ENCODE measurements at places on chromosomes 2 and 18. TPM values are rescaled to one million over a fixed set of nuclear protein-coding genes. Genes with fewer than 3 reads are reported as not detected.
A peak's percentile ranks its signal among the peaks of the same experiment; 100 is the strongest.

- no peak for DNase-seq
Observed at GRCh38 chr2:202514732-202515131, 120.0 kb upstream of the FAM117B start.

- no peak for DNase-seq
Observed at GRCh38 chr2:43078781-43079755, 147.3 kb downstream of the ZFP36L2 start.

DNA sequence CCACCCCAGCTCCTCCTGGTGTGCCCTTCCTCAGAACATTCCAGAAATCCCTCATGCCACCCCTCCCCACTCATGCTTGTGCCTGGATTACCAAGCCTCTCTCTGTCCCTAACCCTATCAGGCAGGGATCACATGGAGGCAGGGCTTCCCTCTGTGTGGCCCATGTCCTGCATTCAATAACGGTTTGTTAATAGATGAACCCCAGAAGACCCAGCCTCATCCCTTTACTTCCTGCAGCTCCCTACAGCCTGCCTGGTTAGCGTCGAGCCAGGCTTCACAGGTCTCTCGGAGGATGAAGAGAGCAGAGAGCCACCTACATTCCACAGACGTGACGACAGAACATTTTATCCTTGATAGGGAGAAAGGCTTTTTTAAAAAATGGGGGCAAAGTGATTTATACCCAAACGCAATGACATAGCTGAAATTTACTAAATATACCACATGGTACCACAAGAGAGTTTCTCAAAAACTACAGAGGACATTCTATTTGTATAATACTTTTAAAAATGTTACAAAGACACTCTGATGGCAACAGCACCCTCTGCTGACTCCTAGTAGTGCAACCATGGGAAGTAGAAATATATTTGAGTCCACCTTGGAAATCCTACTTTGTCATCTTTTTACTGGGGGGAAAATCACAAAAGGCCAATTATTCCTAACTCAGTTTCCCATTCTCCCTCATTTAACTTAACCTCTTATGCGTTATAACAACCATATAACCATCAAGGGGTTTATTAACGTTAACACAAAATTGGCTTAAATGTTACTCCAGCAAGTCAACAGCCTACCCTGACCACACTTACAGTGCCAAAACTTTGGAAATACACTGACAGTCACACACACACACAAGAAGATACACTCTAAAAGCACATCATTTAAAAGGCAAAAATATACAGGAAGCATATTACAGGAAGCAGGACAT is 30.7 kb downstream of the FBXO15 start:
- peak; percentile 39 for DNase-seq

- no peak for DNase-seq
Observed at GRCh38 chr2:159208438-159208837, 78.1 kb downstream of the WDSUB1 start.

- DNase-seq = no peak
Observed at GRCh38 chr18:41613003-41613609, 341.9 kb upstream of the PIK3C3 start.

- DNase-seq = no peak
Observed at GRCh38 chr18:68841301-68841700, 43.4 kb downstream of the CCDC102B start.

GRCh38 chr2:160111951-160112798 is 49.8 kb upstream of the PLA2R1 start:
- DNase-seq = no peak

GRCh38 chr18:54503131-54503894 is 87.7 kb upstream of the DYNAP start:
- DNase-seq = no peak

DNA sequence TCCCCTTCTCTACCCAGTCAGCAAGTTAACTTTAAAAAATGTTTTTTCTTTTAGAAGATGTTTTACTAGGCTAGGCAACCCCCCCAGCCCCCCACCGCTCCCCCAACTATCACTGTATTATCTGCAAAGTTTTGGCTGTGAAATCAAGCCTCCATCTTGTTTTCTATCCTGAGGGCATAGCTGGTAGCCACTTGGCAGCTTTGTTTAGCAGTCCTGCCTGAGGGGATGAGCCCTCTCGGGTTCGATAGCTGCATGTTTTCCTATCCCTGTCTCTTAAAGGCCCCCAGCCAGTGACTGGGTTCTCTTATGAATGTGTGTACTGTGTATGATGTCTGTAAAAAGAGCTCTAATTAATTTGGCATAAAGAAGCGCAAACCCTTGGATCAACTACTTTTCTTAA is 43.4 kb downstream of the MRO start:
- DNase-seq = no peak

GRCh38 chr2:47214990-47215389 is 59.9 kb upstream of the STPG4 start:
- no peak for DNase-seq

DNA sequence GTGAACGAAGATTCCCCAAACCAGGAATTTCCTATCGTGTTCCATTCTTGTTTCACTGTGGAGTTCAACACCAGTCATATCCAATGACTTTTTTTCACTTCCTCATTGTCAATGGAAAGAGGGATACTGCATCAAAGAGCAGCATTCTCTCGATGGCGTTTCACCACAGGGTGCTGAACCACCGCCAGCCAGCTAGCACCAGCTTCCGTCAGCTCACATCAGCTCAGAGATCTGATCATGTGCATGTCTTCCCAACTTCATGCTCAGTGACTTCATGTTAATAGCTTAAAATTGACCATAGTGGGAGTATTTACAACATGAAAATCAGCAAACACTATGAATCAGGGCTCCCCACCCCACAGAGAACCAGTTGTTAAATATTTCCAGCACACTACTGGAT is 359.9 kb downstream of the TNS1 start:
- DNase-seq = no peak

GRCh38 chr2:179543361-179543901 is 278.8 kb upstream of the SESTD1 start:
- no peak for DNase-seq

DNA sequence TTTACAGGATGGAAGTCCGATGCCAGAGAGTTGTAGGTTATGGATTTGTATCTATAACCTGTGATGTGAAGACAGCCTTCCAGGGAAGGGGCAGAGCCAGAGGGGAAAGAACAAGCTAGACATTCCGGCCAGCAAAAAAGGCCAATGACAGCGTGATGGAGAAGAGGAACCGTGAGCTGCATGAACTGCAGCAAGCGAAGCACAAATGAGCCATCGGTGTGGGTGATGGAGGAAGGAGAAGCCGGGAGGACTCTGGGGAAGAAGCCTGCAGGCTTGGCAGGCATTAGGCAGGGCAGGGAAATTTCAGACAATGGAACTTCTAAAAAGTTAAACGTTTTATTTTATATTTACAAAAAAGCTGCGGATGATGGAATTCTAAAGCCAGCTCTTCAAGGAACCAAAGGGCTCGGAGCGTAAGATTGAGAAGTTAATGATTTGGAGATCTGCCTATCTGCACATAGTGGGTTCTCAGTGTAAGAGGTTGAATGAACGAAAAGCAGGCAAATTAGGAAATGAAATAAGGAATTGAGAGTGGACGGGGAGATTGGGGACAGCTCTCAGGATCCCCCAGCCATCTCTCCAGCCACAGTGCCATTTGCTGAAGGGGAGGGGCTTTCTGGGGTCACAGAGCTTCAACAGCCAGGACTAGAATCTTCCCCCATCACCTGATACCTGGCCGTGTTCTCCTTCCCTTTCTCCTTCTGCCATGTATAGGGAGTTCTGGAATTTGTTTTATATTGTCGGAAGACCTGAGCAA is 28.4 kb downstream of the NGEF start:
- DNase-seq = no peak

DNA sequence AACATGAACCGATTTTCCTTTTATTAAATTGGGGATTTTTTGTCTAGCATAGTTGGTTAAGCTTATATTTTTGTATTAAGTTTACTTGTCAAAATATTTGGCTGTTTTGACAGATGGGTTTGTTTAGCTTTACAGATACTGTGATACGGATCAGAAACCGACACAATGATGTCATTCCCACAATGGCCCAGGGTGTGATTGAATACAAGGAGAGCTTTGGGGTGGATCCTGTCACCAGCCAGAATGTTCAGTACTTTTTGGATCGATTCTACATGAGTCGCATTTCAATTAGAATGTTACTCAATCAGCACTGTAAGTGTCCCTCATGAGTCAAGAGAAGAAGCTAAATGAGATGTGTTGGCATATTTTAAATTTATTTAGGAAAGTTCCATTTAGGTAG is 8.5 kb downstream of the PDK1 start:
- DNase-seq = no peak

GRCh38 chr2:133389569-133389968 is 178.7 kb downstream of the NCKAP5 start:
- no peak for DNase-seq

DNA sequence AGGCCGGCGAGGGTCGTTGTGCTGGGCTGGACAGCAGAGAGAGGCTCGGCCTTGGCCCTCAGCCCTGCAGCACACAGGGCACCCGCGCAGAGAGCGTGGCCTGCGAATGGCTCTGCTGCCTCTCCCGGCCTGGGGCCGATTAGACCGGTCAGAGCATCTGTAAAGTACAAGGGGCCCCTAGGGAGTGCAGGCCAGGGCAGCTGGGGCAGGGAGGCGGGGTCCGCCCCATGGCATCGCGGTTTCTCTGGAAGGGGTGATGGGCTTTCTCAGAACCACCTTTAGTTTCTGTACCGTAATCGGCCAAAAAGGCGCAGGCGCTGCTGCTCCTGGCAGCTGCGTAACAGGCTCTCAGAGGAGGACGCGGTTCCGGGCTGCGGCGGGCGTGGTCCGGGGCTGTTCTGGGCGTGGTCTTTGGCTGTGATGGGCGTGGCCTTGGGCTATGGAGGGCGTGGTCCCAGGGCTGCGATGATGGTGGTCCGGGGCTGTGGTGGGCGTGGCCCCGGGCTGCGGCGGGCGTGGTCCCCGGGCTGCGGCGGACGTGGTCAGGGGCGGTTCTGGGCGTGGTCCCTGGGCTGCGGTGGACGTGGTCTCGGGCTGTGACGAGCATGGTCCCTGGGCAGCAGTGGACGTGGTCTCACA is 1.5 kb upstream of the GPR148 start:
- peak; percentile 88 for DNase-seq

- no peak for DNase-seq
Observed at GRCh38 chr2:146879882-146880281, 964.9 kb upstream of the ACVR2A start.

DNA sequence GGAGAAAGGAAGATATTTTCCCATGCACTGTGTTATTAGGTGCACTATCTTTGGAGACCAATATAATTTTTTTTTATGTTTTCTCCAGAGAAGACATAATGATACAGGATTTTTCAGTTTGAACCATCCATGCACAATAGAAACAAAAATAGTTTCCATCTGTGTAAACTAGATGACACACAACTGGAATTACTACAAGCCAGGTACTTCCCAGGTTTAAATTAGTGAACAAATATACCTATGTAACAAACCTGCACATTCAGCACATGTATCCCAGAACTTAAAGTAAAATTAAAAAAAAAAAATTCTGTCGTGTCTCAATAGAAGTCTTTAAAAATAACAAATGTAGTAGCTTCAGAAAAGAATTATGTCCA is 1616.8 kb upstream of the ACVR2A start:
- no peak for DNase-seq

DNA sequence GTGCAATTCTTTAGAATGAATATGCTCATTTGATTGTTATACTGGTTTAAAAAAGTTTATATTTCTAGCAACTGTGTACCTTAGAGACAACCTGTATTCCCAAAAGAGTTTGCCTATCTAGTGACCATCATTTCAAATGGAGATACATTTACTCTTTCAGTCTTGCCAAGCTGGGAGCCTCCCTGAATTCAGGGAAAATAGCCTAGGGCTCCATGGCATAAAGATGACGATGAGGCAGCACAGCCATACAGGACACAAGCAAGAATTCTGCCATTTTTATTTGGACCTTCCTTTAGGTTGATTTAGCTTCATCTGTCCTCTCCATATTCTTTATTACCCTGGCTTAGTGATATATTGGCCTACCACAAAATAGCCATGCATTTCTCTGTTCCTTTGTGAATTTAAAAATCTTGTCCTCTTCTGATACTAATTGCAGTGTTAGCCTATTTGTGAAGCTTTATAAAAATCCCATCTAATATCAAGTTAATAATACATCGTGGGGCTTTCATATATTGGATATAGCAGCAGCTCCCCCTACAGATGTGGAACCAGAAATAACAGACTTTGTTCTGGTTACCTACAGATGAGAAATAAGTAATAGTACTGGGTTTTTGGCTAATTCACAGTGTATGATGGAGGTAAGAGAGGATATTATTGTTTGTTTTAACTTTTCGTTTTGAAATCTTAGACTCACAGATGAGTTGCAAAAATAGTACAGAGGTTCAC is 1661.9 kb upstream of the PIK3C3 start:
- no peak for DNase-seq

- no peak for DNase-seq
Observed at GRCh38 chr2:78263571-78263970, 741.4 kb upstream of the LRRTM4 start.

DNA sequence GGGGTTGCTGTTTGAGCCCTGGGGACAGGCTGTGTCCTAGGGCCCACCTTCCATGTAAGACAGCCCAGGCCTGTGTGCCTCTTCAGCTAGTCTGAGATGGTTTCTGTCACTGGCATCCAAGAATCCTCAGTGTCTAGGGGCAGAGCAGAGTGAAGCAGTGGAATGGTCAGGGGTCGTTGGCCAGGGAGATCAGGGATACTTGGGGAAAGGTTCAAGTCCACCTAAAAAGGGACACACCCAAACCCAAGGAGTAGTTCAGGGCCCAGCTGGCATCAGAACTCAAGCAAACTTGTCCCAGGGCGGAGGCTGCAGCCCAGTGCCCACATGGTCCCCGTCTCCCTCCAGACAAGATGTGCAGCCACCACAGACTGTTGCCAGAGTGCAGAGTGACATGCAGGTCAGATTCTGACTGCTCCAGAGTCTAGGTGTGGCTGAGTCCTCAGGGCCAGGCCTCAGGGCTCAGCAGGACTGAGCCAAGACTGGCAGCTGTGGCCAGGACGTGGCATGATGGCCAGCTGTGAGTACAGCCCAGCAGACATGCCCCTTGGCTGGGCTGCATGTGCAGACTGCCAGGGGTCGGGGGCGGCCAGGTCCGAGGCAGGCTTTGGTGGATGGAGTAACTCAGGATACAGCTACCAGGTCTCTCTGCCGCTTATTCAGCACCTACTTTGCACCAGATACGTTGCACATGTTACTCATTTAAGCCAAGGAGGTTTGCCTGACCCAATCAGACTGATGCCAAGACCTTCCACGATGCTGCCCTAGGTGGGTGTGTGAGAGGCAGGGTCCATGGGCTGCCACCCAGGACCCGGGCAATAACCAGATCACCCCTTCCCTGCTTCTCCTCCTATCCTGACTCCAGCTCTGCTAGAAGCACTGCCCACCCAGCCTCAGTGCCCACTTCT is 146.6 kb downstream of the SMAD7 start:
- no peak for DNase-seq

DNA sequence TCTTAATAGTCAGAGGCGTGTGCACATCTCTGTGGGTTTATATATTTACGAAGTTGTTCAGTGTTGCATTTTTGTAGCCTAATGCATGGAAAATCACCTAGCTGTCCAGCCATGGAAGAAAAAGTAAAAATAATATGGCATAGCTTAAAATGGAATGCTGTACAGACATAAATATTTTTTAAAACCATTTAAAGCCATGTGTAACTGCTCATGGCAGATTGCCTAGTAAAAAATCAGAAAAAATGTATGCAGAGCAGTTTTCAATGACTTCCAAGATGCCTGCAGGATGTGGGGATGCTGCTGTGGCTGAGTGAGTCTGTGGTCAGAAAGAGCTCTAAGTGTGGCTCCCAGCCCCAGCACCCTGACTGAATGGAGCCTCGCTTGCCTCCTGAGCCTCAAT is 64.8 kb upstream of the ALKAL2 start:
- no peak for DNase-seq

The CABYR gene
- 0.60 TPM for total RNA-seq

The PROKR1 gene
- total RNA-seq = not detected

The TRIM43 gene
- total RNA-seq = not detected

The MYCN gene
- total RNA-seq = 9.5 TPM

The DYTN gene
- not detected for total RNA-seq

The ALPP gene
- total RNA-seq = not detected

The ZNF396 gene
- total RNA-seq = 0.60 TPM

Data from lung microvascular endothelial cell (primary cell).